ENCODE measurements at places on chromosomes 4 and X.

GRCh38 chr4:135385830-135386581 is 1184.4 kb upstream of the PABPC4L start:
- DNase-seq = no peak

DNA sequence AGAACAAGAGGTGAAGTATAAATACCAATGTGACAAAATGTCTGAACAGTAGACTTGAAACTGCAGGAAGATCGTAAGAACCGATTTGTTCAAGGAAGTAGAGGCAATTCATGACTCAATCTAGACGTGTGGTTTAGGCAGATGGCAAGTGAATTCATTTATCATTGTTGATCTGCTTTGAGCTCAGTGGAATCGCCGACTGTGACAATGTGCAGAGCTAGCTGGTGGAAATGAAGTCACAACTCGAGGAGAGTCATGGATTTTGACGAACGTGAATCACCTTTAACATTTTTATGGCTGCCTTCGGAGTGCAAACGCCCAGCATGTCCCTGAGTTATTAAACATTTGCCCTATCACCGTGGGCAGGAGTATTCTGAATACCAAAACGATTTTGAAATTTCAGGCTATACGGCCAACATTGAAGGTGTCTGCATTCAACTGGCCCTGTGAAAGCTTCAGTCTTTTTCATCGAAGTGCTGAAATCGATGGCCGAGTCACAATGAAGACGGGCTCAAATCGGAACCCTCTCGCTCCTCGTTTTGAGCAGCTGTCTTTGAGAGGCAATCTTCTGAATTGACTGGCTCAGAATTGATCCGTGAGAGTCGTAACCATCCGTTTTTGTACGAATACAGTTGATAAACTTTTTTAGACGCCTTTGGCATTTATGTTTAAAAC is 689 bp upstream of the OGT start:
- DNase-seq = no peak

DNA sequence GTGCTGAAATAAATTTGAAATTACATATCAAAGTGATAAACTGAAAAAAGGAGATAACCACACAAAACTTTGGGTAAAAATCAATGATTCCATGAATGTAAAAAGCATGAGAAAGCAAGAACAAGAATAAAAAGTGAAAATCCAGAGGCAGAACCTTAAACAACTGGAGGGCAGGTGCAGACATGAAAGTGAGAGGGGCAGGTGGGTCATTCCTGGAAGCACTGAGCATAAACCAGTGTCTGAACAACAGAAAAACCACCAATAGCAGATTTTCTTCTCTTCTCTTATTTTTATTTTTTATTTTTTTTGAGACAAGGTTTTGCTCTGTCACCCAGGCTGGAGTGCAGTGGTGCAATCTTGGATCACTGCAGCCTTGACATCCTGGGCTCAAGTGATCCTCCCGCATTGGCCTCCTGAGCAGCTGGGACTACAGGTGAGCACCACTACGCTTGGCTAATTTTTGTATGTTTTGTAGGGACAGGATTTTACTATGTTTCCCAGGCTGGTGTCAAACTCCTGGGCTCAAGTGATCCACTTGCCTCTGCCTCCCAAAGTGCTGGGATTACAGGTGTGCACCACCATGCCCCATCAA is 46.8 kb upstream of the GPR78 start:
- no peak for DNase-seq

GRCh38 chr4:76499461-76499860 is 64.4 kb downstream of the SHROOM3 start:
- no peak for DNase-seq

- DNase-seq = no peak
Measured at GRCh38 chr4:10003666-10004065, 17.6 kb downstream of the SLC2A9 start.

- peak; percentile 13 for DNase-seq
Measured at GRCh38 chr4:54440394-54441136, 211.5 kb downstream of the PDGFRA start.

DNA sequence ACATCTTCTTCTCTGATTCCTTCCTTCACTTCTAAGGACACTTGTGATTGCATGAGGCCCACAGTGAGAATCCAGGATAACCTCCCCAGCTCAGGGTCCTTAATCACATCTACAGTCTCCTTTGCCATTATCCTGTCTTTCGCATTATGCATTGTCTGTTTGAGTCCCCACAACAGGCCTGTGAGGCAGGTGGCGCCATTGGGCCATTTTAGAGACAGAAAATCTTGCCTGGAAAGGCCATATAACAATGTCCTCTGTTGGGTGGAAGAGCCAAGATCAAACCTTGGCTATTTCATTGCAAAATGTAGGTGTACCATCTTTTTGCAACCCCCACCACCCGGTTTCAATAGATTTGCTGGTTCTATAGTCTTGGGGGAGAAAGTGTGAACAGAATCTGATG is 11.8 kb upstream of the DCUN1D4 start:
- DNase-seq = peak; percentile 1

DNA sequence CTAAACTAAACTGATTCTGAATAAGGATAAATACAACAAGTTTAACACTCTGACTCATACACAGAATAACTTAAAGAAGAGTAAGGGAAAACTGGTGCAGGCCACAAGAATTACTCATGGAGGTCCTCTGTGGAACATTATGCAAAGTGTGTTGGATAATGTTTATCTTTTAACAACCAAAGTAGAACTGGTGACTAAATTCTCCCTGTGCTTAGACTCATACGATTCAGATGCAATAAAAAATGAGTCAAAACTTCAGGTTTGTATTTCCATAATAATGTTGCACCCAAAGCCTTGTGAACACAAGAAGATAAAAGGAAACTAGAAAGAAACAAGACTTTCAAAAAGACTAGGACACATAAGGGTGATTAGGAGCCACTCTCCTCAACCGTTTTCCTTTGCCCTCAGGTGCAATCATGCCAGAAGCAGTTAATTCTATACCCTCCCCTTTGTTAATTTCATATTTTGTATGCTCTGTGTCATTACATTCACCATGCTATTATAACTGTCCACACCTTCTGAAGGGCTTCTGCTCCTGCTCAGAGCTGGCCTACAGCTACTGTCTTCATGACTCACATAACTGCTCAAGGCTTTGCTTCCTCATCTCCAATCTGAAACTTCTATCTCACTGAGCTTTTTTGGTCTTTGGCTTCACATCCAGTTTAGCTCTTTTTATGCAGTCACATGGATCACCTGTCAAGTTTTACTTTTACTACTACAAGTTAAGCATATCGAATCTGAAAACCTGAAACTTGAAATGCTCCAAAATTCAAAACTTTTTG is 60.2 kb downstream of the KCNIP4 start:
- no peak for DNase-seq

GRCh38 chr4:6779667-6780565 is 2.6 kb upstream of the KIAA0232 start:
- DNase-seq = peak; percentile 59

GRCh38 chr4:102438396-102439235 is 62.5 kb upstream of the NFKB1 start:
- DNase-seq = no peak

DNA sequence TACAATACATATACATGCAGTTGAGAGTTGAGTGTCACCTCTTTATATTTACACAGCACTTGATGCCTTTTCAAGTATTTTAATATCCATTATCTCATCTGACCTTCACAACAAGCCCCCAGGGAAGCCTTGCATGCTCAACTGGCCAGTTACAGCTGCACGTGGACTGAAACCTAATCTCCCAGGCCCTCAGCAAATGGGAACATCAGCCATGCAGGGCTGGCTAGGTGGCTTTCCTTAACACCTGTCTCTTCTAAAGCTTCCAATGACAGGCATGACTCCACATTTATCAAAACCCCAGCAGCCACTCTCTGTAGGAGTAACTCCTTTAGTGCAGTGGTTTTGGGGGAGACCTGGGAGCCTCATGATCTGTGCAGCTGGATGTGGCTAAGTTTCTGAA is 56.4 kb downstream of the PHKA2 start:
- DNase-seq = no peak

- no peak for DNase-seq
Measured at GRCh38 chrX:25028726-25029125, 13.0 kb upstream of the ARX start.

- no peak for DNase-seq
Measured at GRCh38 chrX:7828594-7828993, 14.4 kb upstream of the VCX start.

DNA sequence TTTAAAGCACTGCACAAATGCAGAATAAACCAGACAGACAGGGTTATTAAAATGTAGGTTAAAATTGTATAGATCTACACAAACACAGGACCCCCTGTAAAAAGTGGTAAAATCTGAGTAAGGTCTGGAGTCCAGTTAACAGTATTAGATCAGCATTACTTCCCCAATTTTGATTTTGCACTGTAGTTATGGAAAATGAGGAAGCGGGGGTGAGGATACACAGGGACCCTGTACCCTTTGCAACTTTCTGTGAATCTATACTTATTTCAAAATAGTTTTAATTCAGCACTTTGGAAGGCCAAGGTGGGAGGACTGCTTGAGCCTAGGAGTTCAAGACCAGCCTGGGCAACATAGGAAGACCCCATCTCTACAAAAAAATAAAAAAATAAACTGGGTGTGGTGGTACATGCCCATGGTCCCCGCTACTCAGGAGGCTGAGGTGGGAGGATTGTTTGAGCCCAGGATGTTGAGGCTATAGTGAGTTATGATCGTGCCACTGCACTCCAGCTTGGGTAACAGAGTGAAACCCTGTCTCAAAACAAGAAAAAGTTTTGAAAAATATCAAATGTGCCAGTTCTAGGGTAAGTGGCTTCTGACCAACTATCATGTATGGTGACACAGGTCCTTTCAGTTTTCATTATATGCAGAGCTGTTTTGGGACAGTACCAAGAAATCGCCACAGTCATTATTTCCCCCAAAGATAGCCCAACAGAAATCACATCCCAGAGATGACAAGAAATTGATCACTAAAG is 17.7 kb downstream of the SEL1L3 start:
- DNase-seq = no peak

DNA sequence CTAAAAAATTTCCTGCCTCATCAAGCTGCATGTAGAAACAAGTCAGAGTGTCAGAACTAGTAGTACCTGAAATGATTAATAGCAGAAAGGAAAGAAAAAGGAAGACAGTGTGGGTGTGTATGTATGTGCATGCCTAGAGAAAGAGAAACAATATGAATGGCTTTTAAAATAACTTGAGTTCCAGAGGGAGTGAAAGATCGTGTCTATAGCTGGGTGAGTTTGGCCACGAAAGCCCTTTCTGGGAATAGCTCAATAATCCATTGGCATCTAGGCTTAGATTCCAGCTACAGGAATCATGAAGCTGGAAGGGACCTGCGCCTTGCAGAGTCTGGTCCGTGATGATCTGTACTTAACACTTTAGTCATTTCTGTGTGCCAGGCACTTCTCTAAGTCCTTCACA is 195.6 kb downstream of the RAPGEF2 start:
- DNase-seq = no peak

DNA sequence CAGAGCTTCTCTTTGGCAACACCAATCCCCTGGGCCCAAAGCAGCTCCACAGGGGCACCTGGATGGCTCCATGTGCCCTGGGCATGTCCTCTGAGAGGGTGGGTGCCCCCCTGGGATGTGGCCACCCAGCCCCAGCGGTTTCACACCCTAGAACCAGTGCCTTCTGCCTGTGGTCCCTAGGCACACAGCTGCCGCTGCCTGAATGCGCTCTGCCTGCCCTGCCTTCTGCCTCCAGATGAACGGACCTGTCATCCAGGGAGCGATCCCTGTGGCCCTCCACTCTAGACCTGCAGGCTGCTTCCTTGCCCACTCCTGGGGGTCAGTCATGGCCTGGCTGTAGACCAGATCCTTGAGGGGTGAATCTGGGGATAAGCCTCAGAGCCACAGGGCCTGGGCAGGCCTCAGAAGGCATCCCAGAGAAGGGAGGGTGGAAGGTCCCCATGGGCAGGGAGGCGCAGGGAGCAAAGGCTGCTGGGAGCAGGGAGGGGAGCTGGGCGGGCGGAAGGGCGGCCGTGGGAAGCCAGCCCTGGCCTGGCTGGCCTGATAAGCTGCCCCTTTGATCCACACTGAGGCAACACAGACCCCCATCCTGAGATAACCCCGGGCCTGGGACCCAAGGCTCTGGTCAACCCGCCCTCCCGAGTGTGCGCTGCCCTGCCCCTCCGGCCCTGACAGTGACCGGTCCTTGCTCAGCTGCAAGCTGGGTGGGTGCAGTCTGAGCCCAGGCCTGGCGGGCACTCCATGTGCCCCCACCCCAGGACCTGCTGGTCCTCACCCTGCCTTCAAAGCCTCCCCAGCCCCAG is 8.1 kb upstream of the FGFR3 start:
- DNase-seq = no peak

- no peak for DNase-seq
Measured at GRCh38 chr4:101271516-101271915, 75.8 kb downstream of the PPP3CA start.

- no peak for DNase-seq
Measured at GRCh38 chrX:122703762-122704161, 480.3 kb upstream of the GRIA3 start.

DNA sequence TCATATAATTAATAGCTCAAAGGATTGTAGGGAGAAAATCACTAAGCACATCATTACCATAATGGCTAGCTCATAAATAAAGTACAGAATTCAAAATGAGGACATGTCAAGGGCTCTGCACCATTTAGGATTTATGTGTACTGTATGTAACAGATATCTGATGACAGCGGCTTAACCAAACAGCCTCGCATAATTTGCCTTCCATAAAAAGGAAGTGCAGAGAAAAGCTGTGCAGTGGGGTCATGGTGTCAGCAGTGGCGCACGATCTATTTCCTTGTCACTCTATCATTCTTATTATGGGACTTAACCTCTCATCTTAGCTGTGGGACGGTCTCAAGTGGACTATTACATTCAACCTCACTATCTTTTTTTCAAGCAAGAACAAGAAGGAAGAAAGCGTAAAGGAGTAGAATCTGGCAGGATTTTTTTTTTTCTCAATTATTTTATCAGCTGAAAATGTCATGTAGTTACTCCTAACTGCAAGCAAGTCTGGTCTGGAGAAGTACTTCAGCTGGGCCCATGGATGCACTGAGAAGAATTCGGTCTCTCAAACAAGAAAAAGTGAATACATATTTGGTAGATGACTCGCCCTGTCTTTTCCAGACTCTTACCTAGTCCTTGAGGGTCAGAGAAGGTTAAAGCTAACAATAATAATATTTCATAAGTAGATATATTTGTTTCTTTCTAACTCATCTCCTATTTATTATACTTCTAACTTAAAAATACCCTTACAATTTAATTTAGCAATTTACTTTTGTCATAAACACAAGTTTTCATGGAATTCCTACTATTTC is 94.6 kb downstream of the COX18 start:
- no peak for DNase-seq

DNA sequence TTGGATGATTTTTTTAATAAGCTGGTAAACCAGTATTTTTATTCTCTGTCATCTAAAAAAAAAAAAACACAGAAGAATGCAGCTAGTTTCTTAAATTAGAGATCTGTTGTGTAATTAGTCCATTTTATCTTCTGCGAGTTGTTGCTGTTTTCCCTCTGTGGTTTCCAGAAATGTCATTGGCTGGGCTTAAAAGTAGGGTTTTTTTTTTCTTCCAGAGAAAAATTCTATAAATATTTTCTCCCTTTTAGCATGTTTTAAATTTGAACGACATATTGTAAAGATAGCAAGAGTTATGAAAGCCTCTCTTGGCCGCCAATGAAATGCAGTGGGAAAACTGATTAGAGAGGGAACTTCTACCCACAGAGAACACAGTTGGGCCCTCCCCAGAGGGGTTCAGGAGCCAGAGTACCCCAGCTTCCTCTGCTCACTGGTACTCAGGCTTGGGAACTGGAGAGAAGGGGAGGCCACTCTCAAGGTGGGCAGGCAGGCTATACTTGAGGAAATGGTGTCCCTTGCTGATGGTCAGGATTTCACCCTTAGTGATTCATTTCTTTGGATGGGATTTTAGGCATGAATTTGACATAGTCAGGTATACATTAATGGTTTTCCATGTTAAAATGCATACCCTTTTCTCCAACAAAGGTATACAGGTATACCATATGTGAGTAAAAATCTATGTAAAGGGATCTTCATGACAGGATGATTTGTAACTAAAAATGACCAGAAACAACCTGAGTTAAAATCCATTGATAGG is 166.1 kb downstream of the BCOR start:
- DNase-seq = no peak

Measured in NCI-H2029 (cell line).